ENCODE measurements at places on chromosomes 5 and 9.

GRCh38 chr5:460273-460625, 17.3 kb downstream of the EXOC3 start:
- no peak for DNase-seq

- no peak for DNase-seq
Measured at GRCh38 chr5:154273963-154274827, 83.7 kb downstream of the GALNT10 start.

GRCh38 chr5:134508521-134509195, 16.8 kb upstream of the JADE2 start:
- no peak for DNase-seq

GRCh38 chr5:107126341-107126740, 544.4 kb downstream of the EFNA5 start:
- no peak for DNase-seq

DNA sequence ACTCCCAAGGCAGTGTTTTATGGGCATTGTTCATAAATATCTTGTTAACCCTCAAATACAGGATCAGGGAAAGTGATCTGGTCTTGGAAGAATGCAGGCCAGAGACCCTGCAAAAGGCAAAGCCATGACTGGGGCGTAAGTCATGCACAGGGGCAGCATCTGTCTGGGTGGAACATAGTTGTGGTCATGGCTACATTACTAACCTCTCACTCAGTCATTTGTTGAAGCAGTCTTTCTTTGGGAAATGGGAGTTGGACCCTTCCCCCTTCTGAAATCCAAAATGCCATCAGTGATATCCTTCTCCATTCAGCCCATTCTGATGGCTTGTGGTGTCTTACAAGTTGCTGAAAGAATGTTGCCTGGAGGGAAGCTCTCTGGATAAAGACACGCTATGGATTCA, 68.1 kb downstream of the GDNF start:
- DNase-seq, result no peak

GRCh38 chr5:83097689-83098231, 20.4 kb downstream of the XRCC4 start:
- no peak for DNase-seq

- no peak for DNase-seq
Measured at GRCh38 chr5:142976861-142977260, 206.7 kb downstream of the ARHGAP26 start.

DNA sequence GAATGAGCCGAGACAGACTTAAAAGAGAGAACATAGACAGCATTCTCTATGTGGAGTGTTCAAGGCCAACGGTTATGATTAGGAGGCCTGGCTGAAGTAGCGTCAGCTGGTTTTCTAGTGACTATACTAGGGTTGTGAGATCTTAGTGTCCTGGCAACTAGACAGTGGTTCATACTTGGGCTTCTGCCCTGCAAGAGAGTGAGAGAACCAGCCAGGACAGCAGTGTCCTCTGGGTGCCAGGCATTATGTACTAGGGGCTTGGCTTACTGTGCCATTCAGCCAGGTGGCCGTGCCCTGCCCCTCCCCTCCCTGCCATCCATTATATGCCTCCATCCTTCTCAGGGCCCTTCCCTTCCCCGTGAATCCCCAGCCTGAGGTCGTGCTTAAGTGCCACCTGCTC, 56.8 kb downstream of the TRIO start:
- no peak for DNase-seq

- DNase-seq, result no peak
Measured at GRCh38 chr5:119288379-119289033, 67.3 kb upstream of the TNFAIP8 start.

GRCh38 chr5:114948363-114948762, 221.3 kb downstream of the TRIM36 start:
- DNase-seq, result no peak

- DNase-seq, result no peak
Measured at GRCh38 chr5:173971681-173972345, 17.2 kb upstream of the C5orf47 start.

- no peak for DNase-seq
Measured at GRCh38 chr5:137778772-137779564, 24.8 kb upstream of the HNRNPA0 start.

- DNase-seq, result no peak
Measured at GRCh38 chr9:100437860-100438805, 11.2 kb downstream of the MSANTD3 start.

DNA sequence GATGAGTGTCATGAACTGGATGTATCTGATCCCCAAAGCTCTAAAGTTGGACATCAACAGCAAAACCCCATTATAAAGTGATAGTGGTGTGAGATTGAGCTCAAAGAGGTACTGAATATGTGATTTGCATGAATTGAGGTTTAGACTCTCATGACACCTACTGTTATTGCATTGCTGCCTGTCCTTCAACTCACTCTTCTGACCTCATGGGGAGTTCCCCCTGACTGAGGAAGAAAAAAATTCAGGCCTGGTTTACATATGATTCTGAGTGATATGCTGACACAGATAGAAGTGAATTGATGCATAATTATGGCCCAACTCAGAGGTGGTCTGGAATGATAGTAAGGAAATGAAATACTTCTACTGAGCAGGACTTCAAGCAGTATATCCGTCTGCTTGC, 76.2 kb upstream of the CHD1 start:
- no peak for DNase-seq

DNA sequence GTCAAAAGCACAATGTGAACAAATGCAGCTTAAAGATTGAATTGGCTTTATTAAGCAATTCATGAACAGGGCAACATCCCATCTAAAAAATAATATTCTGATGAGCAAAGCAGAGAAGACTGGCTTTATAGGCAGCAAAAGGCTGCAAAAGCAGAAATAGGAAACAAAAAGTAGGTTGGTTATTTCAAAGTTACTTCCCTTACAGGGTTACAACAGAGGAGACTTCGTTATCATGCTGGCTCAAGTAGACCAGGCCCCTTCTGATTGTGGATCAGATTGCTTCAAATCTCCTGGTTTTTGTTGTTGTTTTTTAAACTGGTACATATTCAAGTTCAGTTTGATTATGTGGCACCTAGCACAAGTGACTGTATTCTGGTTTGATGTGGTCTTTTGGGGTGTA, 73.1 kb downstream of the MAN2A1 start:
- no peak for DNase-seq

- no peak for DNase-seq
Measured at GRCh38 chr5:130496215-130496614, 592.0 kb downstream of the CHSY3 start.

GRCh38 chr5:11897781-11898180, 6.5 kb downstream of the CTNND2 start:
- no peak for DNase-seq

DNA sequence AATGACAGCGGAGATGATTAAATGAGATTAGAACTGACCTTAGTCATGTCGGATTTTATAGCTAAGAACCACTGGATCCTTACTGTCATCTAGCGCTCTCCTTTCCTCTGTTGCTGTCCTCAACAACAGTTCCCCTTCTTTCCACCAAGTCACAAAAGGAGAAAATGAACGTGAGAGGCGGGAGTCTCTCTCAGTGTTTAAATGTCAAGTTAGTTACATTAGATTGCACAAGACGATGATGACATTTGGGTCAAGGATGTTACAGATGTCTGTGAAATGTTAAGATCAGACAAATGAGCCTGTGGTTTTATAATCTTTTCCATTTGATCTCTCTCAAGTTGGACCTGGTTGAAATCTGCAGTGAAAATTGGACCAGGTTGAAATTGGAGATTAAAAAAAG, 53.5 kb downstream of the FBXO38 start:
- no peak for DNase-seq

GRCh38 chr5:126718236-126718868, 58.6 kb upstream of the LMNB1 start:
- no peak for DNase-seq

DNA sequence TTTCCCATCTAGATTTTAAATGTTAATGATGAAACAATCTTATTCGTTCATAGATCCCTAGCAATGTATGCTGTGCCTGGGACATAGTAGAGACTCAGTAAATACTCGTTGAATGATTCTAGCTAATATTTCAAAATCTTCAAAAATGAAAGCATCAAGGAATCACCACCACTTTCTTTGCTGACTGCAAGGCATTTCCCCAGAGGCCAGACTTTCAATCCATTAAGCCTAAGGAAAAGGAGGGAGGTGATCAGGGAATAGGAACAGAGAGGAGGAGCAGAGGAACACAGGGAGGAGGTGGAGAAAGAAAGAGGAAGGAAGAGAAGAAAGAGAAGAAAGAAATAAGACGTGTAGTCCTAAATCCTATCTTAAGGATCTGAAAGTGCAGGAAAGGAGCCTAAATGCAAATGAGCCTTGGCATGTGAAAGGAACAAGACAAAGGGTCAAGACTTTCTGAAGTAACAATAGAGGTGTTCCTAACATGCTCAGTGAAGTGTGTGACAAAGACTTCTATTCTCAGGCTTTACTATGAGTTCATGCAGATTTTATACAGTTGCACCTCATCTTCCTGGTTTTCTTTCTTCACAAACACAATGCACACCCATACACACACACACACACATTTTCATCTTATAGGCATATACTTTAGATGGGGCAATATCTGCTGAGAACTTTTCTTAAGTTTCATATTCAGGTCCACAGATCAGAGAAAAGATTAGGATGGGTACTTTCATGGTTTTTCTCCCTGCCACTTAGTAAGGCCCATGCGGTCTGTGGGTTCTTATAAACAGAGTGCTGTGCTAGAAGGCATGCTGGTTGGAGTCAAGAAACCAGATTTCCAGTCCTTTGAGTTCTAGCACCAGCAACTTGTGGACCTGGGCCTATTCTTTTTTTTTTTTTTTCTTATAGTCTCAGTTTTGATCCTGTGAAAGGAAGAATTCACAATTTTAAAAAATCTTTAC, 512.2 kb upstream of the TNC start:
- no peak for DNase-seq

DNA sequence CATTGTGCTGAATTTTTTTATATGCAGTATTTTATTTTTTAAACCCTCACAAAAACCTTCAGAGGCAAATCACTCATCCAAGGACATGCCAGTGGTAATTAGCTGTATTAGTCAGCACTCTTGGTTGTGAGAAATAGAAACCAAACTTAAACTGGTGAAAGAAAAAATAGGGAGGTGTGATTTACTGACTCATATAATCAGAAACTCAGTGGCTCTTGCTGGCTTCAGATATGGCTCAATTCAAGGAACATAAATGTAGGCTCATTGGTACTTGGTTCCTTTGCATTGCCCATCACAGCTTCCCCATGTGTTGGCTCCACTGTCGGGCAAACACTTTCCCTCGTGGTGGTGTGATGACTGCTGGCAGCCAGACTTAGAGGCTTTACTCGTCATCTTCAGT, 497.2 kb downstream of the MAT2B start:
- DNase-seq, result no peak

DNA sequence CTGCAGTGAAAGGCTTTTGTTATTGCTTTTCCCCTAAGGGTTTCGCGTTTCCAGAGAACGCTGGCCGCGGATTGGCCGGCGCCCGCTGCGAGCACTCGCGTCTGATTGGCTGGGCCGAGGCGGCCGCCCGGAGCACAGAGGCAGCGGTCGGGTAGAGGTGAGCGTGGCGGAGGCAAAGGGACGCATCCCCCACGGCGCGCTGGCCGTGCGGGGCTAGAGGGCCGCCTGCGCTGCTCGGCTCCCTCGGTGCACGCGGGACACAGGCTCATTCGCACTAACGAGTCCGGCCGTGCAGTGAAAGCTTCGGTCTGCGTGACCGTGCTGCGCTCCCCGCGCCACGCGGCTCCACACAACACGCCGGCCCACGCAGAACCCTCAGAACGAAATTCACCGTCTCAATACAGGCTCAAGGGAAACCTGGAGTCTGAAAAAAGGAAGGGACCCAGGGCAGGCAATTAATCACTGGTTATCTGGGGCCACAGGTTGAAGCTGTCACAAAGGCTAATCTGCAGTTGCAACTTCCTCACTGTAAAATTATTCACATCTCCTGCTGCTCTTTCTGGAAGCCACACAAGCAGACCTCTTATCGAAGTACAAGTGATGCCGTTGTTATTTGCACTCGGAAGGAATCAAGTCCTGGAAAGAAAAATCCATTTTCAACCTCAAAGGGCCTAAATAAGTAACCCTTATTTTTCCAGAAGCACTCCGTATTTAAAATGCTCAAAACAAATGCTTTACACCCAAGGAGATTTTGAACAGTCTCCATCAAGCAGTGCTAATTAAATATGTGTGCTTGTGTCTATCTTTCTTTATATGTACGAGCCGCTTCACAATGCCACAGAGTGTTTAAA, 94.6 kb downstream of the ZNF608 start:
- DNase-seq, result peak; percentile 14

DNA sequence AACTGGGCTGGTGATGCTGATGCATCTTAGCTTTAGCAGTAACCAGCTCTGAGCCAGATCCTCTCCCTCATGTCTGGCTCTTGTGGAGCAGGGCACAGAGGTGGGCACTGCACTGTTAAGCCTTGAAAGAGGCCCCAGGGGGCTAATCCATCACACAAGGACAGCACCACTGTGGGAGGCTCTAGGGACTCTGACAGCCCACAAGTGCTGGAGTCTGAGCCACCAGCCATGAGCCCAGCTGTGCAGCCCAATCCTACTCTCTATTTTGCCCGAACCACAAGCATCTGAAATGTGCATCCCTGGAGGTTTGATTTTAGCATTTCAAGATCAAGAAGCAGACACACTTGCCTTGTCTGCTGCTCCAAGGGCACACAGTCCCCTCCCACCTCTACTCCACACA, 407.1 kb upstream of the TRPC7 start:
- DNase-seq, result no peak

DNA sequence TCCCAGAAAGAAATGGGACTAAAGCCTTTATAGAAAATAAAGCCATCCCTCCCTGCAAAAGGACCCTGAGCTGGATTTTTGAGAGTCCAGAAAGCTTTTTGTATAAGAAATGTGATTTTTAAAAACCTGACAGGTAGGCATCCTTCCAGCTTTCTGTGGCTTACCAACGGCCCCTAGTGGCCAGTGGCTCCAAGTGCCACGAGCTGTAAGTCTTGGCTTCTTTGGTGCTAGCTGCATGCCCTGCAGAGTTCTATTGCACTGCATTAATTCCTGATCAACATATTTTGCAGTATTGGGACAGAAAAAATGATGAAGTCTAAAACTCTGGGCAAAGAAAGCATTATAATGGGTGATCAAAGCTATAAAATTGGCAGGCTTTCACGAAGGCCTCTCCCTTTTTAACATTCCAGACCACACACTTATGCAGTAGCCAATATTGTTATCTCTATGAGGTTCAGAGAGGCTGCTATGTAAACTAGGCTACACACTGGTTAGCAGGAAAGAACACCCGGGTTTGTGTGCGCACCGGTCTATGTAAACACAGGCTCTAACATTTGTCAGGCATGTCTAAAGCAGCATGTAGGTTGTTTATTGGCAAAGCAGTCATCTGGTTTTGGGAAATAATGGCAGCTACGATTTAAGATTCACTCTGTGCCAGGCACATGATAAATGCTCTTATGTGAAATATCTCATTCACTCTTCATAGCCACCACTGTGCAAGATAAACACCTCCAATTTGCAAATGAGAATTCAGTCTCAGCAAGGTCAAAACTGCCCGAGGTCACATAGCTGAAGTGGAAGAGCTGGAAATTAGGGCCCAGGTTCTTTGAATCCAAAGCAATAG, 55.2 kb downstream of the NMUR2 start:
- DNase-seq, result no peak

- no peak for DNase-seq
Measured at GRCh38 chr9:12680341-12680740, 12.8 kb upstream of the TYRP1 start.

GRCh38 chr9:123281659-123282350, 13.4 kb upstream of the STRBP start:
- no peak for DNase-seq

- no peak for DNase-seq
Measured at GRCh38 chr5:173234129-173234790, 746 bp downstream of the NKX2-5 start.

GRCh38 chr5:107604990-107605389, 65.7 kb downstream of the EFNA5 start:
- DNase-seq, result no peak

GRCh38 chr9:96651626-96652025, 3.5 kb downstream of the PRXL2C start:
- DNase-seq, result no peak
